Naive B cell (primary cell): ENCODE measurements at places on chromosomes 12 and 14.

DNA sequence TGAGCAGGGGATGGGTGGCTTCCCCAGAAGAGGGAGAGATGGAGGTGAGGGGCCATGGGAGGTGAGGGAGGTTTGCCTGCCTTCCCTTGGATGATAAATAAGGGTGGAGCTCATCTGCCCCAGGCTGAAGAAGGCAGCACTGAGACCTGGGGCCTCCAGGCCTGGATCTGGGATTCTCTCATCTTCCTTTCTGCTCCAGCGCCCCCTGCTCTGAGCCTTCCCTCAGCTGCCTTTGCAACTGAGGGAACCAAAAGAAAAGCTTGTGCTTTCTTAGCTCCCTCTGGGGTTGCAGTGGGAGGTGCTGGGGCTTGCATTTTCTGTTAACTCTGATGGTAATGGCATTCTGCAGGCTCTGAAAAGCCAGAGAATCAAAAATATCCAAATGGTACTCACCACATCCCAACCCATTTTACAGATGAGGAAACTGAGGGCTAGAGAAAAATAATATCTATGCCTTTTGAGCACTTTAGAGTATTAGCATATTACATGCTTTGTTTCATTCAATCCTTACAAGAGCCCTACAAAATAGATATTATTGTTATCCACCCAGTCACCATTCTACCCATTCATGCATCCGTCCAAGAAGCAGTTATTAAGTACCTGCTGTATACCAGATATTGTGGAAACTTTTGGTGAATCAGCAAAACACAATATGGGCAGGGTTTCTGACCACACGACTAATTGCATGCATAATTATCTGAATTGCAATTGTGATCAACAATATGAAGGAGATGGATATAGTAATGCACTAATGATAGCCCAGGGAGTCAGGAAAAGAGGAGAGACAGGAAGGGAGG, 102.2 kb downstream of the WSCD2 start:
- no peak for DNase-seq

DNA sequence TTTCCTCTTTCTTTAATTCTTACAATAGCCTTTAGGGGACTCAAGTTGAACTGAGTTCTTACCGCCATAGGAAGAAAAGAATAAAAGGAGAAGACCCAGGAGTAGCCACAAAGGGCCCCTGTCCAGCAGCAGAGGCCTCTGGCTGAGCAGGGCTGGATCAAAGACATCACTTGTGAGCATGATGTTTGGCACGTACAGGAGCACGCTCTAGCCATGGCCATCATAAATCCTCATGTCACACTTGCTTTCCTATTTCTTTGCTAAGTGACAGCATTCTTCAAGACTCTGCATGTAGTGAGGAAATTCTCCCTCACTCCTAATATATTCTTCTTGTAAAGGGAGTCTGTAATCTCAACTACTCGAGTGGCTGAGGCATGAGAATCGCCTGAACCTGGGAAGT, 15.7 kb downstream of the CLEC4C start:
- DNase-seq = no peak

- no peak for DNase-seq
These were observed 85.5 kb downstream of the PLEKHG3 start for GRCh38 chr14:64789696-64790095.

DNA sequence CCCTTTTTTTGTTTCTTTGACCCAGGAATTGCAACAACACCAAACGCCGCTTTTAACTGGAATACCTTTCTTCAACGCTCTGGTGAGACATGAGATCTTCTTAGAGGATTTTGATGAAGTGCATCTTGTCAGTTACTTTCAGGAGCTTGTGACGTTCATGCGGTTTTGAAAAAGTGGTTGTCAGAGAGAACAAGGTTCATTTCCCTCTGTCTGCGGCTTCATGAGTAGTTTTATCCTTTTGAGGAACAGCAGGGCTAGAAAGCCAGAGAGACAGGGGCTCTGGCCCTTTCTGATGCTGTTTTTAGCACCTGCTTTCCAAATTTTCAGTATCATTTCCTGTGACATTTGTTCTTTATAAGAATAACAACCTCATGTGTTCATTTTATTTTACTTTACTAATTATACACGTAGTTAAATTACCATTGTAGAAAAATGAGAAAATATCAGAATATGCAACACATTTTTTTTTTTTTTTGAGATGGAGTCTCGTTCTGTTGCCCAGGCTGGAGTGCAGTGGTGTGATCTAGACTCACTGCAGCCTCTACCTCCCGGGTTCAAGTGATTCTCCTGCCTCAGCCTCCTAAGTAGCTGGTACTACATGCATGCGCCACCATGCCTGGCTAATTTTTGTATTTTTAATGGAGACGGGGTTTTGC, 61.8 kb downstream of the GLT1D1 start:
- peak; percentile 62 for DNase-seq

GRCh38 chr14:29217813-29218450, 451.3 kb downstream of the FOXG1 start:
- DNase-seq = no peak

DNA sequence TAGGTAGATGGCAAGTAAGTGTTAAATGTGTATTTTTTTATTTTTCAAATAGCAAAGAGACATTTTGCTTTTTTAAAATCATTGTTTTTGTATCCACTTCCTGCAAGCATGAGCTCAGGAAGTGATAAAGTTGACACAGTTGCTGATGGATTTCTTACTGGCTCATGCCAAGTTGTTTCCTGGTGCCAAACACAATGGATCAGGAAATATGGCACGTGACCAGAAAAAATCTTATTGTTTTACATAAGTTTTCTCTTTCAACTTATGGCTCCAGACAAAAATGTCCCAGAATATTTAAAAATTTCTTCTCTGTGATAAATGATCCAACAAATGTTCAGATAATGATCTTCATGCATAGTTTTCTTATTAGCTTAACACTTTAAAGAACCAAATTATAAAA, 1279.1 kb upstream of the FLRT2 start:
- DNase-seq = no peak

- no peak for DNase-seq
These were observed 37.3 kb upstream of the E2F7 start for GRCh38 chr12:77102691-77103090.

DNA sequence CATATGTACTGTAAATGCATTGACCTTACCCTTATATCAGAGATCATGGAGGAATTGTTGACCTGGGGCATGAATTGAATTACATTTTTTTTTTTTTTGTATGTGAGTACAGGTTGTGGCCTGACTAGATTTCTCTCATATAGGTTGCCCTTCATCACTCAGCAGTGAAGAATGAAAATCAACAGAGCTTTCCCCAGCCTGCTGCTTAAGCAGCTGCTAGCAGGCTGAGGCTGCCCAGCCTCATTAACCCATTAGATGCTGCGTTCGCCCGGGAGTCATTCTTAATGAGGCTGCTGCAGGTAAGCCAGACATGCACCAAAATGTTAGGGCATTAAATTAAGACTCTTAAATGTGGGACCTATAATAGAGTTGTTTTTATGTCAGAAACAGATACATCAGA, 236.0 kb downstream of the ETNK1 start:
- DNase-seq = no peak

GRCh38 chr12:49796155-49796554, 32.1 kb downstream of the NCKAP5L start:
- no peak for DNase-seq

DNA sequence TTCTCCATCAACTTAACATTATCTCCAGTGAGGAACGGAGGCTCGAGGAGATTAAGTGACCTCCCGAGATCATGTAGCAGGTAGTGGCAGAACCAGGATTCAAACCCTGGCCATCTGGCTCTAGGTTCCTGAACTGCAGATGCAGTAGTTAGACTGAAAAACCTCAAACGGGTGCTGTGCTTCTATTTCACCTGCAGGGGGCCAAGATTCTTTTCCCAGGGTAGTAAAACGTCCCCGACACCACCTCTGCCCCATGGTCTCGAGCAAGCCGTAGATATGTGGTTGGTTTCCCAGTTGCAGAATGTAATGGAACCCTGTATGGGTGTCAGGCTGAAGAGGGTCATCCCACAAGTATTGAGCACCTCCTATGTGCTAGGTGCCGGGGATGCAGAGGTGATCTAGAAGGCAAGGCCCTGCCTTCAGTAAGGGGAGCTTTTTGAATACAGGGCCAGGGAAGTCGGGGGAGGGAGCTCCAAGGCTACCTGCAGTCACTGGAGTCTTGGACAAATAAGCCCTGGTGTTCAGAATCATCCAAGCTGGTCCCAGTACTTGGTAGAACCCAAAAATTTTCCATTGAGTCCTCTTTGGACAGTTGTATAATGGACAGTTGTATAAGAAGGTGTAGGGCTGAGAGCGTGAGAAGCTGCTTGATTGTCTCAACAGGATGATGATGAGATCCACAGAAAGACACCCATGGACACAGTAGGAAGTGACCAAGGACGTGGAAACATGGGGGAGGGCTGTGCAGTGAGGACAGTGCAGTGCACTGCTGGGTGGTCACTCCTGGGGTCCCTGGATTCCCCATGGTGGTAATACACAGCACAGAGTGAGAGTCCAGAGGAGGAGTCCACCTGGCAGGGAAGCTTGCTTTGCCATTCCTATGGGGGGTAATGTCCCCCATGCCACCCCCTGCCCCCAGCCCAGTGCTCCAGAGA, 197.2 kb downstream of the CHST11 start:
- DNase-seq = peak; percentile 11

- no peak for DNase-seq
These were observed 15.5 kb downstream of the SCAF11 start for GRCh38 chr12:45974883-45975282.

DNA sequence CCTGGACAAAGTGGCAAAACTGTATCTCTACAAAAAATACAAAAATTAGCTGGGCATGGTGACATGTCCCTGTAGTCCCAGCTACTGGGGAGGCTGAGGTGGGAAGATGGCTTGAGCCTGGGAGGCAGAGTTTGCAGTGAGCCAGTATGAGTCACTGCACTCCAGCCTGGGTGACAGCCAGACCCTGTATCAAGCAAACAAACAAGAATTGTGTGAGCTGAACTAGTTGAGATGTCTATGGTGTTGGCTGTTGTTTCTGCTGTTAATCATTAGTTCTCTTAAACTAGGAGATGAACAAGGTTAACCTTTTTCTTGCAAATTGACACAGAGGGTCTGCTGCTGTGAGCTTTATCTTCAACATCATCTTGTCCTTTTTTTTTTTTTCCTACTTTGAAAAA, 23.6 kb downstream of the RASSF3 start:
- no peak for DNase-seq

DNA sequence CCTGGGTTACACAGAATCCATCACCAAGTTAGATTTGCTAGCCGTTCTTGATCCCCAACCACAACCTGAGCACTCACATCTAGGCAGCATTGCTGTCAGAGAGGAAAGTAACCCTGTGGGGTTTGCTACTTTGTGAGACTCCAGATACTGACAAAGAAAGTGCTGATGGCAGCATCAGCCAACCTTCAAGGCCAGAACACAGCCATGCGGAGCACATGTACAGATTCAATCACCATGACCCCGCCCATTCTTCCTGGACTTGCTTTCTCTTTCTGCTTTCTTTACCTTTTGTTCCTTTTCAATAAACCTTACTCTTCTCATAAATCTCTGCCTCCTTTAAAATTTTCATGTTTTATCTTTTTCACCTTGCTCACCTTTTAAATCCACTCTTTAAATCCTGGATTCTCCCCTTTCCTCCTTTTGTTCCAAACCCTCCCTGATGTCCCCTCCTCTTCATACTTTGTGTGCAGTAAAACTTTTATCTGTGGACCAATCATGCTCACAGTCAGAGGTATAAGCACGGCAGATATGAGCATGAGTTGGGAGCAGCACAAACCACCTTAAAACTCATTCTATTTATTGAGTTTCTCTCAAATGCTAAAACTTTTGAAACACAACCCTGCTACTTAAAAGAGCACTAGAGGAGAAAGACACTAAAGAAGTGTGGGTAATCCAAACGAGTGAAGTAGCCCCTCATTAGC, 21.9 kb upstream of the CERS5 start:
- DNase-seq = peak; percentile 14
